ENCODE measurements at places on chromosomes 2 and 18.

GRCh38 chr2:132038179-132038882 lies 123.4 kb downstream of the ANKRD30BL start:
- peaks cover 42% of the 10 kb centered on the region for H3K27me3 ChIP-seq
- H3K4me1 ChIP-seq: peaks cover 8% of the 10 kb centered on the region
- no peak overlapping the region for H3K27ac ChIP-seq
- no peaks in the 10 kb centered on the region for H3K36me3 ChIP-seq
- peak overlapping the region; percentile 19 for H3K4me3 ChIP-seq

- peak overlapping the region; percentile 89 for H3K27ac ChIP-seq
- DNase-seq: peak; percentile 63
- H3K36me3 ChIP-seq: peaks cover 40% of the 10 kb centered on the region
- no peak overlapping the region for H3K4me3 ChIP-seq
Observed at GRCh38 chr2:127654838-127655175, 8.9 kb downstream of the GPR17 start.

- no peak overlapping the region for H3K27ac ChIP-seq
- H3K4me1 ChIP-seq: no peaks in the 10 kb centered on the region
- no peaks in the 10 kb centered on the region for H3K27me3 ChIP-seq
- H3K4me3 ChIP-seq: no peak overlapping the region
- no peaks in the 10 kb centered on the region for H3K36me3 ChIP-seq
Observed at GRCh38 chr2:8566155-8566670, 115.6 kb upstream of the ID2 start.

- no peak overlapping the region for H3K4me3 ChIP-seq
Observed at GRCh38 chr2:218275371-218276072, 5.2 kb downstream of the PNKD start.

DNA sequence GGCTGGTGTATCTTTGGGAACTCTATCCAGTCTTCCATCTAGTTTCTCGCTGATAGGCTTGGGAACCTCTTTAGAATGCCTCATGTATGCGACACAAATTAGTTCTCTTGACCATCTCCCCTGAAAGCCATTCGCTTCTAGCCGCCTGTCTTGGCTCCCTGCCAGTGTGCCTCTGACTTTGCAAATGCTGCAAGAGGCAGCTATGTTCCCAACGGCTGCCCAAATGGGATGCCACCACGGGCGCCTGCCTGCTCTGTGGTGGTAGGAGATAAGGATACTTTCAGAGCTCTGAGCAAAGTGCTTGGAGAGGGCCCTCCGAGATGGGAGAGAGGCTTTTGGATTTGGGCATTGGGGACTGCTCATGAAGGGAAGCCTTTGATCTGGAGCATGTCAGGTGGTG lies 77.7 kb upstream of the IGFBP5 start:
- no peak overlapping the region for H3K4me3 ChIP-seq
- no peaks in the 10 kb centered on the region for H3K36me3 ChIP-seq
- peak; percentile 72 for DNase-seq

GRCh38 chr2:197992482-197993133 lies 188.2 kb downstream of the PLCL1 start:
- H3K4me1 ChIP-seq: no peaks in the 10 kb centered on the region
- H3K36me3 ChIP-seq: no peaks in the 10 kb centered on the region
- H3K27ac ChIP-seq: no peak overlapping the region
- no peak overlapping the region for H3K4me3 ChIP-seq

DNA sequence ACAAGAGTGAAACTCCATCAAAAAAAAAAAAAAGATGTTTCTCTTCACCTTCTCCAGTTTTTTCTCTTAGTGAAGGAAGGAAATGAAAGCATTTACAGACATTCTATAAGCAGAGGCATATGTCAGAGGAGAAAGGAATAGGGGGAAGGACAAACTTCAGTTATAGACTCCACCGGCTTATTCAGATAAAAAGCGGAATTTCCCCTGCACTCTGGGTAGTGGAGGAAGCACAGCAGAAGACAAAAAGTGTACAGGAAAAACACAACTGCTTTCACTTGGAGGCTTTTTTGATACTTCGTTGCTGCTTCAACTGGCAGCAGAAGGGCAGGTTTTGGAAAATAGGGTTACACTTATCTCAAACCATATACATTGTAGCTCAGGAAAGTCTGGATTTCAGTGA lies 3.2 kb upstream of the MGAT4A start:
- H3K4me3 ChIP-seq: no peak overlapping the region
- no peak overlapping the region for H3K27ac ChIP-seq
- H3K4me1 ChIP-seq: peaks cover 7% of the 10 kb centered on the region
- no peaks in the 10 kb centered on the region for H3K36me3 ChIP-seq

DNA sequence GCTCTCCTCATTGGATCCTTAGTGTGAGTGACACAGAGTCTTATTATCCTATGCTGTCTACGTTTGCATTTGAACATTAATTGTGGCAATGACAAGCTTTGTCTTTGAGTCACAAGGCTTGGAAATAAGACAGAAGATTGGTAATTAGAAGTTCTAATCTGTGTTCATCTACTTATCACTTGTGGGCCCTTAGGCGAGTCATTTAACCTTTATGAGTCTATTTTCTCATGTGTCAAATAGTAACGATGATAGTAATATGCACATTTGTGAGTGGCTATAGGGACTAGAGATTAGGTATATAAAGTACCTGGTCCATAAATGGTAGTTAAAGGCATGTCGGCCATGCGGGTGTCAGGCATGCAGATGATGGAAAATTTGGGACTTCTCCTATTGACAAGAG lies 105.6 kb upstream of the NABP1 start:
- no peaks in the 10 kb centered on the region for H3K4me1 ChIP-seq
- no peak for DNase-seq
- no peak overlapping the region for H3K4me3 ChIP-seq
- H3K27me3 ChIP-seq: no peaks in the 10 kb centered on the region
- no peak overlapping the region for H3K27ac ChIP-seq
- H3K36me3 ChIP-seq: no peaks in the 10 kb centered on the region

DNA sequence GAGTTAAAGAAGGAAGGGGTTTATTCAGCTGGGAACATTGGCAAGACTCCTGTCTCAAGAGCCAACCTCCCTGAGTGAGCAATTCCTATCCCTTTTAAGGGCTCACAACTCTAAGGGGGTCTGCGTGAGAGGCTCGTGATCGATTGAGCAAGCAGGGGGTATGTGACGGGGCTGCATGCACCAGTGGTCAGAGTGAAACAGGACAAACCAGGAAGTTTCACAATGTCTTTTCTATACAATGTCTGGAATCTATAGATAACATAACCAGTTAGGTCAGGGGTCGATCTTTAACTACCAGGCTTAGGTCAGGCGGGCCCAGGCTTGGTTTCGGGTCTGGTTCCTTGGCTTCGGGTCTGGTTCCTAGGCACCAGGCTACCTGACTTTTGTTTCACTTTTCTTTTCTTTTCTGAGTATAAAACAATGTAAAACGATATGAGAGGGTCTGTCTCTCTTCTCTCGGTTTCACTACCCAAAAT lies 30.1 kb upstream of the LIPG start:
- H3K27ac ChIP-seq: no peak overlapping the region
- no peaks in the 10 kb centered on the region for H3K27me3 ChIP-seq
- H3K36me3 ChIP-seq: no peaks in the 10 kb centered on the region
- H3K4me3 ChIP-seq: no peak overlapping the region
- no peak for DNase-seq

- no peak overlapping the region for H3K27ac ChIP-seq
- H3K27me3 ChIP-seq: peaks cover 34% of the 10 kb centered on the region
- H3K36me3 ChIP-seq: no peaks in the 10 kb centered on the region
- DNase-seq: no peak
- no peaks in the 10 kb centered on the region for H3K4me1 ChIP-seq
- no peak overlapping the region for H3K4me3 ChIP-seq
Observed at GRCh38 chr2:31578316-31578715, 2.4 kb downstream of the SRD5A2 start.

GRCh38 chr2:78411303-78411702 lies 614.2 kb upstream of the REG3G start:
- no peak overlapping the region for H3K27ac ChIP-seq
- H3K36me3 ChIP-seq: no peaks in the 10 kb centered on the region
- H3K4me1 ChIP-seq: no peaks in the 10 kb centered on the region
- no peaks in the 10 kb centered on the region for H3K27me3 ChIP-seq

GRCh38 chr18:61569176-61569892 lies 236.1 kb downstream of the CDH20 start:
- H3K27ac ChIP-seq: no peak overlapping the region
- no peaks in the 10 kb centered on the region for H3K36me3 ChIP-seq

- H3K27ac ChIP-seq: no peak overlapping the region
- peaks cover 11% of the 10 kb centered on the region for H3K4me1 ChIP-seq
- no peak overlapping the region for H3K4me3 ChIP-seq
- H3K27me3 ChIP-seq: no peaks in the 10 kb centered on the region
- H3K36me3 ChIP-seq: no peaks in the 10 kb centered on the region
Observed at GRCh38 chr2:42829671-42830440, 37.5 kb upstream of the HAAO start.

GRCh38 chr2:239321596-239322415 lies 79.0 kb downstream of the HDAC4 start:
- no peak overlapping the region for H3K4me3 ChIP-seq
- no peak for DNase-seq

DNA sequence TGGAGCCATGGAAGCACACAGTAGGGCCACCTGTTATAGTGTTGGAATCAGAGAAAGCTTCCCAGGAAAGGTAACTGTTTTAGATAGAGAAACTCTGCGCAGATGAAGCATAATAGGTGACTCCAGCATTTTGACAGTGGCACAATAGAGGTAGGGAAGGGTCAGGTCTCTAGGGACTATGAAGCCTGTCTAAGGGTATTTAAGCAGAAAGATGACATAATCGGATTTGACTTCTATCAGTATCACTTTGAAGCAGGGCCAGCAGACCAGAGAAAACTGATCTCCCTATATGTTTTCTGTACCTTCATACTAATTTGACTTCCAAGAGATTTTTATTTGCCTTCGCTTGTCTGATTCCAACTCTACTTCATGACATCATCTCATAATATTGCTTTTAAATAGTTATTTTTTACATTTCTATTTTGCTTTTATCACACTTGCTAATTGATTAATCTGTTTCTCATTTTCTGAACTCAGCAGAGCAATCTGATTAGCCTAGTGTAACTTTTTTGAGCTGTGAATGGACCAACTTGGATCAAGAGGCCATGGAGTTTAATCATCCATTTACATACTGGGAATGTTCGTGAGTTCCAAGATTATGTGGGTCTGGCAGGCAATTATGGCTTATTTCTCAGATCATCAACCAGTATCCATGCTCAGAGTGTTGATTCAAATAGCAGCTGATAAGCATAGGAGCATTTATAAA lies 8.4 kb upstream of the HIBCH start:
- H3K27ac ChIP-seq: no peak overlapping the region
- no peak overlapping the region for H3K4me3 ChIP-seq
- H3K36me3 ChIP-seq: no peaks in the 10 kb centered on the region
- DNase-seq: no peak
- no peaks in the 10 kb centered on the region for H3K4me1 ChIP-seq

DNA sequence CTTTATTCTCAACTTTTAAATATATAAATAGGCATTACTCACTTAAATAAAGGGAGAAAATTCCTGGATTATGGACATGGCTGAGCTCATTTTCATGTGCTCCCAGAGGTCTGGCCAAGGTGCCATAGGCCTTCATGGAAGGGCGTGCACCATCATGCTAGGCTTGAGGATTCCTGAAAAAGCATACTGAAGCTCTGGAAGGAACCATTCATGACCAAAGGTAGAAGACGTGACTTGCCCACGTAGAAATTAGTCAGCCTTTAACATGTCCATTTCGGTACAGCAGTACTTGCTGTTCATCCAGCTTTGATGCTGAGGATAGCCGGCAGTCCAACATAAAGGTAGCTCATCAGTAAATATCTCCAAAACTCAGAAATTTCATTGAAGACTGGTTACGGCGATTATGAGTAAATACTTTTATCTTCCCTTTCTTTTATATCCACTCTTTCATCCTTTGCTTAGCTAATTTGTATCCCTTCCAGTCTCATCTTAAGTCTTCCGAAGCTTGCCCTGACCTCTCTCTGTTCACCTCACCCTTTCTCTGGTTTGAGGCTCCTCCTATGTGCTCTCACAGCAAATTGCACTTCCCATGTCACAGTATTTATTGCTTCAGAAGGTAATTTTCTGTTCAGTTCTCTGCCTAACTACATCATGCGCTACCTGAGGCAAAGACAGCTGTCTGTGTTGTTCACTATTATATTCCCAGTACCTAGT lies 32.3 kb upstream of the ASNSD1 start:
- H3K36me3 ChIP-seq: no peaks in the 10 kb centered on the region
- no peaks in the 10 kb centered on the region for H3K27me3 ChIP-seq
- no peak overlapping the region for H3K27ac ChIP-seq
